Activated CD4-positive, alpha-beta T cell treated with anti-CD3 and anti-CD28 coated beads for 24 hours (primary cell): ENCODE measurements at places on chromosomes 16 and 17.

GRCh38 chr16:963913-964312, 6.9 kb downstream of the LMF1 start:
- no peak for DNase-seq

DNA sequence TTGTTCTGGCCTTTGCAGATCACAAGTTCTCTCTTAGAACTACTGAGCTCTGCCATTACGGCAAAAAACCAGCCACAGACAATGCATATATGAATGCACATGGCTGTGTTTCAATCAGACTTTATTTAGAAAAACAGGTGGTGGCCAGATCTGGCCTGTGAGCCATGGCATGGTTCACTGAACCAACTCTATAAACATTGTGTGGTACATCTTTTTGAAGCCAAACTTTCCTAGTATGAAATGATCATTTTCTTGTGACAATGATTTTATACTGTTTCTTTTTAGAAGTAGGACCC, 65.9 kb upstream of the AMZ2 start:
- no peak for DNase-seq

DNA sequence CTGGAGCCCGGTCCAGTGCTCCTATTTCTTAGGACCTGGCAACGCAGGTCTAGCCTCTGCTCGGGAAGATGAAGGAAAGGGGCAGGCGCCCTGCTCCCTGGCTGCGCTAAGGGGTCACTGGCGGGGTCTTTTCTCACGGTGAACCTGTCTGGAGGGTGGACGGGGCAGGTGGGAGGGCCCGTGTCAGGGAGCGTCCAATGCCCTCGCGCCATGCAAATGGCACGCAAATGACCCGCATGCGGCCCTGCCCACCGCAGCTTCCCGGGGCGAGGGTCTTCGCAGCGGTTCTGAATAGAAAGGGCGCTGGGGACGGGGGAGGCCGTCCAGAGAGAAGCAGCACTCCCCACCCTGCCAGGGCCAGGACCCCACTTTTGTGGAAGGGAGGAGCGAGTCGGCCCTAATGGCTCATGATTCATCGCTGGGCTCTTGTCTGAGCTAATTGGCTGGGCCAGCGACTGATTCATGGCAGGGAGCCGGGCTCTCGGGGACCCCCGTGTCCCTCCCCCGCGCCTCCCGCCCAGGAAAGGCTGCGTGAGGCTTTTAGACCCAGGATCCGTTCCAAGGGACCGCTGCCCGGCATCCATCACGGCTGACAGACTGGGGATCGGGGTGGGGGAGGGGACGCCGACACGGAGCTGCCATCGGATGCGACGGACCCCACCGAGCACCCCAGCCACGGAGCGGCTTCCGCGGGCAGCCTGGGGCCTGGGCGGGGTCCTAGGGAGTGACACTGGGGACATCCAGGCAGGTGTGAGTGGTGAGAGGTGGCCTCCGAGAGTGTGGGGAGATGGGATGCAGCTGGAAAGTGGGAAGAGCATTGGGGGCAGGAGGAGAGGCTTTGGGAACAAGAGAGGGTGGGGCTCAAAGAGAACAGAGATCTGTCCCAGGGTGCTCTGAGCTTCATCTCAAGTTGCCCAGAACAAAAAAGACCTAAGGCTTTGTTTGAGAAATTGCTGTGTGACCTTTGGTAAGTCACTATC, 25.0 kb upstream of the NGFR start:
- DNase-seq = no peak

DNA sequence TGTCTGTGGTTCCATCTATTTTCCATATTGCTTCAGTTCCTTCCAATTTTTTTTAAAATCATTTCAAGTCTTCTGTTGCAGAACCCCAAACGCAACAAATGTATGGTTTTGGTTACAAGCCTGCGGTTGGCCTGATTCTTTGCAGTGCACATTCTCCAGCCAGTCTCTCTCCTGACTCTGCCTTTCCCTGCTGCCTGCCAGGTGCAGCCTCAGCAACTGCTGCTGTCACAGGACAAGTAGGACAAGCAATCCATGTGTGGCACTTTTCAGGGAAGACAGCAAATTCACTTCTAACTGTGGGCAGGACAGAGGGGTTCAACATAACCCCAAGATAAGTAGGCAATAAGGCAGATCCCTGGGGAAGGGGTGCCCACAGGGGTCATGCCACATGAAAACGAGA, 24.2 kb downstream of the EMP2 start:
- DNase-seq = no peak

GRCh38 chr16:10525214-10525825, 55.1 kb downstream of the EMP2 start:
- no peak for DNase-seq

GRCh38 chr16:68291227-68291626, 19.5 kb downstream of the SLC7A6OS start:
- no peak for DNase-seq

- no peak for DNase-seq
These were observed 180.2 kb upstream of the N4BP1 start for GRCh38 chr16:48790151-48790550.

DNA sequence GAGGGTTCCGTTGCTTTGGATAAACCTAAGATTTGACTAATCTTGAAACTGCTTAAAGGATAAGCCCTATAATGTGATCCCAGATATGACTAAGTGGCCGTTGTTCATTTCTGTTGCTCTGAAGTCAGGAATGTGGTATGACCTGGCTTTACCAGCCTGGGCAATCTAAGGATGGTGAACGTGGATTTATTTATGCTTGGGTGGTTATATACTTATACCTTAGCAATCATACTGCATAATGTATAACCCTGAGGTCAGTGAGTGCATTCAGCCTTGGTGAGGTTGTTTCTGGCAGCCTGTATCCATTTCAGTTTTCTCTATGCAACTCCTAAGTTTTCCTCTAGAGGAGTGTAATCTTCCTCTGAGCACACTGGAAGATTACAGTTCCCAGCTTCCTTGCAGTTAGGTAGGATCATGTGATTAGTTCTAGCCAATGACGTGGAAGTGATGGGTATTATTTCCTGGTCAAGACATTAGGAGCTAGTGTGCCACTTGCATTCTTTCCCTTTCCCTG, 41.9 kb downstream of the FTO start:
- DNase-seq = no peak

- DNase-seq = no peak
These were observed 158.3 kb upstream of the KCNJ16 start for GRCh38 chr17:69916761-69917160.

DNA sequence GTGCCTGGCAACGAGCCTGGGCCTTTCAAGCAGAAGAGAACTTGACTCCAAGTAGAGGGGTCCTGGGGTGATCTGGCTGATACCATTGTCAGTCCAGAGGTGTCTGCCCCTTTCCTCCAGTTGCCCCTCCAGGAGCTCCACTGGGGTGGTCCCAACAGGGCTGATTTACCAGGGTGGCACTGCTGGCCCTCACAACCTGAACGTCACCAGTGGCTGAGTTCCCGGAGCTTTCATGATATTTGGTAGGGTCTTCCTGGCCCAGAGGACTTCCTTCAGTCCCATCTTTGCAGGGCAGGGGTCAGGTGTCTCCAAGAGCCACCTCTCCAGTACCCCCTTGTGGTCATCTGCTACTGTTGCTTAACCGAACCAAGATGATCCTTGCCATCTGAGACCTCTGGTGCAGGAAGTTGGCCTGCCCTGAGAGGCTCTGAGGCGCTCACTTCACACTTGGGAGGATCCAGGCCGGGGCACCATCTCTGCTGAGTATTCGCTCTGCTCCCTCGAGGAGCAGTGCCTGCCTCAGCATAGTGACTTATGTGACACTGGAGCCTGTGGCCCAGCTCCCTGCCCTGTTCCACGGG, 3.5 kb downstream of the LIMD2 start:
- no peak for DNase-seq

GRCh38 chr17:78271419-78272170, 40.2 kb downstream of the TMEM235 start:
- no peak for DNase-seq

DNA sequence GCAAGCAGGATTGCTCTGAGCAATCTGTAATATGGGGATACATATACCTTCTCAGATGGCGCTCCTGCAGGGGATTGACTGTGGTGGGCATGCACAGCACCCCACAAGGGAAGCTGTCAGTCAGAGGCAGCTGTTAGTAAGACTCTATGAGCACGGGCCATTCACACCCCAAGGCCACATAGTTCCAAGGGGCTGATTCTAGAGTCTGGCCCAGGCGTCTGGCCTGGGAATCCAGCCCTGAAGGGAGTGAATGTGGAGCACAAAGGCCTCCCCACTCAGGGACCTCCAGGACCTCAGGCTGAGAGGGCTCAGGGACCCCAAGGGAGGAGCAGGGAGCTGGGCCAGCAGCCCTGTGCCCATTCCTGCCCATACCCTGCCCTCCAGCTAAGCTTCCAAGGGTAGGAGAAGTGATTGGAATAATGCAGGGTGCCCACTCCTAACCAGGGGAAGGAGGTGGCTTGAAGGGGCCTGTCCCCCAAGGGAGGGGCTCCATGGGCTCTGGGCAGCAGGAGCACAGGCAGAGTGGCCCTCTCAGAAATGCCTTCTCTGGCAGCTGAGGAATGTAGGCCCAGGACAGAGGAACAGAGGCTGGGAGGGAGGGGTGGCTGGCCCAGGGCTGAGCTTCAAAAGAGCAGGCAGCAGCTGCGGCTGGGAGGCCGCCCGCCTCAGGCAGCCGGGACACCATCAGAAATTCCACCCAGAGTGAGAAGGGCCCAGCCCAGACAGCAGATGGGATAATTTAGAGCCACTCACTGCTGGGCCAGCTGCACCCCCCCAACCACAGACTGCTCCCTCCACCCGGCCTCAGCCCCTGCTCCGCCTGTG, 48.9 kb upstream of the MRPS23 start:
- no peak for DNase-seq

DNA sequence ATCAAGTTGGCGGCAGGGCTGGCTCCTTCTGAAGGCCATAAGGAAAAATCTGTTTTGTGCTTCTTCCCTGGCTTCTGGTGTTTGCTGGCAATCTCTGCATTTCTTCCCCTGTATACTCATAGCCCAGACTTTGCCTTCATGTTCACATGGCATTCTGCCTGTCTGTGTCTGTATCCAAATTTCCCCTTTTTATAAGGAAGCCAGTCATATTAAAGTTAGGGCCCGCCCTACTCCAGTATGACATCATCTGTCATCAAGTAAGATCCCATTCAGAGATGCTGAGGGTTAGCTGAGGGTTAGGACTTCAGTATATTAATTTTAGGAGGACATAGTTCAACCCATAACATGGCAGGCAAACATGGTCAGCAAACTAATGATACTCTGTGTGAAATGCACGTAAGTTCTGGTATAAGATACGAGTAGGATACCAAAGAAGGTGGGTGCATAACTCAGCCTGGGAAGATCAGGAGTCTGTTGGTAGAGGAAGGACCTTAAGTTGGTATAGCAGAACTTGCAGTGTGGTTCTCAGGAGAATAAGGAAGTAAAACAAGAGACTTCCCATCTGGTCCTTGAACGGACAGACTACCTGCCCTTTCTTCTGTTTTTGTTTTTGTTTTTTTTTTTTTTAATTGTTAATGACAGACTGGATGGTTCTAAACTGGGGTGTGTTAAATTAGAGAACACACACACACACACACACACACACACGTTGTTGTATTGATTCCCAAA, 13.9 kb downstream of the MAP2K6 start:
- no peak for DNase-seq

- DNase-seq = no peak
These were observed 14.1 kb downstream of the FAM222B start for GRCh38 chr17:28828294-28829040.

GRCh38 chr16:89315791-89316581, 98.5 kb downstream of the ZNF778 start:
- DNase-seq = peak; percentile 45

DNA sequence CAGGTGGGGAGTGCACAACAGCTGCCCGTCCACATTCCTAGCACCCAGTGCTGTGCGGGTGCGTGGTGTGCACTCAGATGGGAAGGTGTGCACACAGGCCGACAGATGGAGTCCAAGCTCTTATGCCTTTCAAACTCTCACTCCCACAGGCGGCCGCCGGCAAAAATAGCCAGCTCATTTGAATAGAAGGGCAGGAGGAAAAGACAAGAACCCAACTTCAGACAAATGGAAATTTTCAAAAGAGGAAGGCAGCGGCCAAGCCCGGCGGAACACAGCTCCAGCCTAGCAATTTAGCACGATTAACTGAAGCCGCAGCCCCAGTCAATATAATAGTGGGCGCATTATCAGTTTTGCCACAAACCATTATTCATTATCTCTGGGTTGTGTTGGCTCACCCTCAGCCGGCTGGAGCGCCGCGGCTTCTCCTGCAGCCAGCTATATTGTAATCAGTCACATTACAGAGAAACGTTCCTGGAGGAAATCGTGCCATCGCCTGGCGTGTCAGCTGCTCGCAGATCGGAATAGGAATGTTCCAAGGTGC, 103.9 kb upstream of the SEC14L1 start:
- no peak for DNase-seq

GRCh38 chr17:49887744-49888360, 40.0 kb upstream of the TAC4 start:
- no peak for DNase-seq

DNA sequence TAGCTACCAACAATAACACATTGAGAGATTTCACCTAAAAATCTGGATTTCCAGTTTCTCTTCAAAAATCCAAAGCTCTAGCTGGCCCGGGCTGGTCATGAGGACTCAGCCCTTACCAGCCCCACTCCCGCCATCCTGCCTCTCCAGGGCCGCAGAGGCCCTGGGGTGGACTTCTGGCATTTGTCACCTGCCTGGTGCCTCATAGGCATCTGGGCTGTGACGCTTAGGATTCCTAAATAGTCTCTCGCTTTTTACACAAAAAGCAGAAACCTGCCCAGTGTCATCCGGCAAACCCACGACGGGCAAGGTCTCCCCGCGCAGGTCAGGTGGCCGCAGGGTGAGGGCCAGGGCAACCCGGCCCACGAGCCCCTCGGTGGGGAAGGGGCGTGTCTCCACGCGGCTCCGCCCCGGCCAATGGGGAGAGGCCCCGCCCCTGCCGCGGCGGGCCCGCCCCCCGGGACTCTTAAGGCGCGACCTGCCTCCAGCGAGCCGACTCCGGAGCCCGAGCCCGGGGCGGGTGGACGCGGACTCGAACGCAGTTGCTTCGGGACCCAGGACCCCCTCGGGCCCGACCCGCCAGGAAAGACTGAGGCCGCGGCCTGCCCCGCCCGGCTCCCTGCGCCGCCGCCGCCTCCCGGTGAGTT, at the start of gene VASN:
Gene VASN, plus strand, starts transcription at position 492 of the 644 bp plus-strand sequence. CDS start 9,030 bp downstream, outside the sequence.
- peak; percentile 49 for DNase-seq

DNA sequence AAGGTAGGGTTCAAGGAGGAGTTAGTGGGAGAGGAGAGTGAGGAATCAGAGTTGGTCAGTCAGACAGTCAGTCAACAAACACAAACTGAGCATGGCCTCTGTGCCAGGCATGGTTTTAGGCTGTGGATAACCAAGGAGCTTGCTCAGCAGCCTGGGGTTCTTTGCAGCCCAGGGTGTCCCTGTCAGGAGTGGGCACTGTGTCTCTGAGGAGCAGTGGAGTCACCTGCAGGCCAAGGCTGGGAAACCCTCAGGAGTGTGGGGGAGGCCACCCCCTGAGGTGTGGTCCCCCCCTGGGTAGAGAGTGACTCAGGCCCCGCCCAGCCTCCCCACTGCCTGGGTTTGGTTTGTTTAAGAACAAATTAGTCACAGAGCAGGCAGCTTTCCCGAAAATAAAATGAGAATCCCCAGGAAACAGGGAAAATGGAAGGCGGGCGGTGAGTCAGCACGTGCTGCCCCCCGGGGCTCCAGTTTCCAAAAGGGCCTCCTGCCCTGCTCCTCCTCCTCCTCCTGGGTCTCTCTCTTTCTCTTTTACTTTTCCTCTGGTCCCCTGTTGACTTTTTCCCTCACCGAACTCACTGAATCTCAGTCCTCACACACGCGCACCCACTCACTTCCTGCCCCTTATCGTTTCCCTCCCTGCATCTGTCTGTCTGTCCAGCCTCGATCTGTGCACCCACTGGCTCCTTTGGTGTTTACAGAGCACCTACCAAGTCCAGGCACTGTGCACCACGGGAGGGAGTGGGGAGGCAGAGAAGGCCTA, 44.3 kb downstream of the SOCS3 start:
- peak; percentile 36 for DNase-seq
